ENCODE measurements at places on chromosomes 11 and 22.

- no peak for DNase-seq
These were observed 66.6 kb upstream of the RRAS2 start for GRCh38 chr11:14425621-14426020.

DNA sequence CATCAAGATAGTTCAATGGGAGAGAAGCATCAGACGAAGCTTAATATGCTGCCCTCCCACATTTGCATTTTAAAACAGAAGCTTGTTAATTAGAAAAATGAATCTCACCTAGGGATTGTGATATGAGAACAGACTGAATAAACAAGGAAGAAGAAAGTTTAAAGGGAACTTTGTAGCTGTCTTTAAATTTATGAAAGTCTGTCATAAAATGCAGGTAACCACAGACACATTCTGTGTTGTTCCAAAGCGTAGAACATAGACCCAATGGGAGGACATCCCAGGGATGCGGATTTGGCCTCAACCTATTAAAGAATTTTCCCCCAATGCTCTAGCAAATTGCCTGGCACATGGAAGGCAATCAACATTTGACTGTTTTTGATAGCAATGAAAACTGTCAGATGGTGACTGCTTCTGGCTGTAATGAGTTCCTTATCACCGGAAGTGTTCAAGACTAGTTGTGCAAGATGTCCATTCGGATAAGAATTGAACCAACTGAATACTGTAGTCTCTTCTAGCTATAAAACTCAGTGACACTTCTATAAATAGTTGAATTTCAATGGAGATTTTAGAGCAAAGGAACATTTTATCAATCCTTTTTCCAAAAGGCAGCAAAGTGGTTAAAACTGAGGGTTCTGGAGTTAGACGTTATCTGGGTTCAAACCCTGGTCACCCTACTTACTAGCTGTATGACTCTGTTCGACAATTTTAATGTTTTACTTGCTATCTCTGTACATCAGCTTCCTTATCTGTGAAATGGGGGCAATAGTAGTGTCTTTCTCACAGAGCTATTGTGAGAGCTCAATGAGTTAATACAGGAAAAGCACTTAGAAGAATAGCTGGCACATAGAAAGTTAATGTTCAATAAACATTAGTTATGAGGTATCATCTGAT is 64.9 kb downstream of the LIF start:
- DNase-seq: no peak

GRCh38 chr11:84887055-84887629 is 740.0 kb downstream of the DLG2 start:
- no peak for DNase-seq

DNA sequence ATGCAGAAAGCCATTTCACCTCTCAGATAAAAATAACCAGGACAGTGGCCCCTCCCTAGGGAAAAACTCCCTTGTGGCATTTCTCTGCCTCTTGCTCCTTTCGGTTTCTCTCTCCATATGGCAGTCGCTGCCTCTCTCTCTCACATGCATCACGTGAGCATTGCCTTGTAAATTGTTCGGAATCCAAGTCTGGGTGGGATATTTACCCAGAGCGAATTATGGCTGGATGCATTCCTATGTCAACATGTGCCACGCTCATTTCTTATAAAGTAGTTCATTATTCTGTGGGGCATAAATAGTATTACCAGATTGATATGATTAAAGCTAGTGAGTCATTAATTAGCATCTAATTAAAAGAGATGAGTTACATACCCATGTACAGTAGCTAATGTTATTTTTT is 392.9 kb downstream of the INSC start:
- no peak for DNase-seq

DNA sequence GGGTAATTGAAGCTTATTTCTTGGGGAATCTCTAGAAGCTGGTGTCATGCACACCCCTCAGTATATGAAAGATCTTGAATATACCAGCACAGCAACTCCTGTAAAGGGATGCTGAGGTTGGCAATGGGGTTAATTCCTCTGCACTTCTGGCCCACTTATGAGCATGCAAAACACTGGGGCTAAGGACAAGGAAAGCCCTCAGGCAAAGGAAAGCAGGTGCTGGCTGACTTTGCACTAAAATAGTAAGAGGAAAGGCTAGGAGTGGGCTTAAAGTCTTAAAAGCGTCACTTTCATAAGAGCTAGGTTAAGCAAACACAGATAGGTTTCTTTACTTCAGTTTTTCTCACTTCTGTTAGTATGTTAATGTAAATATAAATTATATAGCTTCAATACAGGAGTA is 572.6 kb upstream of the LUZP2 start:
- no peak for DNase-seq

DNA sequence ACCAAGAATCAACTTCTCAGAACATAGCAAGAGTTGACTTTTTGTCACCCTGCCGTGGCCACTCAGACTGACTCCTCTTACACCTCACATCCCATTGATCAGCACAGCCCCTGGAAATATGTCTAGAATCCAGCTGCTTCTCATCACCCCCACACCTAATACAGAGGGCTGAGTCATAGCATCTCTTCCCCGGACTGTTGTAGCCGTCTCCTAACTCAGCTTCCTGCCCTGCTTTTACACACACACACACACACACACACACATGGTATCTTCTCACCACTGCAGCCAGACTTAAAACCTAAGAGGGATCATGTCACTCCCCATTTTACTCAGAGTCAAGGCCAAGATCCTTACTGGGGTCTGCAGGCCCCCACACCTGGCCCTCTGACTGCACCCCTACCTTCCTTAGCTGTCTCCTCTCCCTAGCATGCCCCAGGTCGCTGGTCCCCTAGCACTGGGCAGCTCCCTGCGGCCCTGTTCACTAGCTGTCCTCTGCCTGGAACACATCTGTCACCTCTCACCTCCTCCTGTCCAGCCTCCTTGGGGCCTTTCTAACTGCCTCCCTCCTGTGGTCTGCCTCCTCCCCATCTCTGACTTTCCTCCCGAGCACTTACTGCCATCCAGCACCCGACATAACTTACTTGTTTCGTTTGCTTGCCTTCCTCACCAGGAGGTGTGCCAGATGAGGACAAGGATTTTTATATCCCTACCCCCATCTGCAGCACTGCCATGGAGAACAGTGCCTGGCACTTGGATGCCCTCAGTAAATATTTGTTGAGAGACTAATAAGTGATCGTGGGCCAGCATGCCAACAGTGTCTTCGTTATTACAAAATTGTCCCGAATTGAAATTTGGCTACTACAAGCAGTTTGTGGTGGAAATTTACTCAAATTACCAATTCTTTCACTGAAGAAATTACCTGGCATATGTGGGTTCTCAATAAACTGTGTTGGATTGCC is 61.9 kb downstream of the BMAL1 start:
- no peak for DNase-seq

DNA sequence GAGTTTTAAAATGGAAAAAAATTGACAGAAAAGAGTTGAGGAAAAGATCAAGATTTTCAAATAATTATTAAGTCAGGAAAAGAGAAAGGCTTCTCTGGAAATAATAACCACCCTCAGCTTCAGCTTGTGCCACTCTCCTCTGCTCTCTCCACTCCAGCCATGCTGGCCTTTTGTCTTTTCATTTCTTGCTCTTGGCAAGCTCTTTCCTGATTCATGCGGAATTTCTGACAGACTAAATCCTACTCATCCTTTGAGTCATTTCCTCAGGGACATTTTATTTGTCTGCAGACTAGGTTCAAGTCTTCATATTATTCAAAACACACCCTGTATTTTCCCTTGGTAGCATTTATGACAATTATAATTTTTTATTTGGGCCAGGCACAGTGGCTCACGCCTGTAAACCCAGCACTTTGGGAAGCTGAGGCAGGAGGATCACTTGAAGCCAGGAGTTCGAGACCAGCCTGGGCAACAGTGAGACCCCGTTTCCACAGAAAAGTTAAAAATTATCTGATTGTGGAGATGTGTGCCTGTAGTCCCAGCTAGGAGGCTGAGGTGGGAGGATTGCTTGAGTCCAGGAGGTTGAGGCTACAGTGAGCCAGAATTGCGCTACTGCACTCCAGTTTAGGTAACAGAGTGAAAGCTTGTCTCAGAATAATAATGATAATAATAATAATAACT is 7.8 kb upstream of the P4HA3 start:
- no peak for DNase-seq

GRCh38 chr11:96152623-96153022 is 190.4 kb downstream of the MAML2 start:
- DNase-seq: no peak

- peak; percentile 75 for DNase-seq
These were observed 1.0 kb downstream of the SMCO4 start for GRCh38 chr11:93541884-93542810.

GRCh38 chr11:74844072-74844471 is 95.4 kb downstream of the RNF169 start:
- DNase-seq: no peak

- DNase-seq: no peak
These were observed 8.0 kb upstream of the TLCD5 start for GRCh38 chr11:120316880-120317688.

GRCh38 chr22:28360939-28361338 is 318.7 kb downstream of the TTC28 start:
- no peak for DNase-seq

DNA sequence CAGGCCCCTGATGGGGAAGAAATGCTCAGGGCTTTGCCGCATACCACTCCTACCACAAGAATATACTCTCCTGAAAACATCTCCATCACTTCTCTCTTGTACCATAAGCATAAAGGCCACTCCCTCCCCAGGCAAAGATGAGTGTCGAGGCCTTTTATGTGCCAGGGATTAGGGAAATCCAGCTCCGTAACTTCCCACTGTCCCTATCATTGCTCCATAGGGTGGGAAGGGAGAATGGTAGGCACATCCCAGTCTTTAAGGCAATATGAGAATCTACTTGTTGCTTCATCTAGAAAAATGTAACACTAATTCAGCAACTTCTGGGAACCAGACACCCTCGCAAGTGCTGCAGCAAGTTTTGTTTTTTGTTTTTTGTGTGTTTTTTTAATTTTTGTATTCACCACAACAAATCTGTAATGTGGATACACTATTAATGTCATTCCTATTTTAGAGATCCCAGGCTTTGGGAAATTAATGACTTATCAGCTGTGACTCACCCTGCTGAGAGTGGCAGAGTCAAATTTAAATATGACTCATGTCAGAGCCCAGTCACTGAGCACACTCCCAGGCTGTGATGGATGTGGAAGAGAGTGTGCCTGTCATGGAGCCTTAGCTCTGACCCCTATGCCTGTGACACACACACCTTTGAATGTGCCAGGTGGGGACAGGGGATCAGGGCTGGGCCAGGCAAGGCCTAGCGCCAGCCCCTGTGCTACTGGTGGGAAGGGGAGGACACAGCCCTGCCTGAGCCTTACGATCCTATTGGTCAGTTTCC is 23.4 kb downstream of the PANX1 start:
- no peak for DNase-seq

GRCh38 chr11:28822576-28822975 is 714.4 kb downstream of the METTL15 start:
- no peak for DNase-seq

- DNase-seq: no peak
These were observed 231.9 kb upstream of the E2F8 start for GRCh38 chr11:19472679-19473078.

GRCh38 chr11:95306123-95306522 is 75.1 kb upstream of the SESN3 start:
- DNase-seq: no peak

DNA sequence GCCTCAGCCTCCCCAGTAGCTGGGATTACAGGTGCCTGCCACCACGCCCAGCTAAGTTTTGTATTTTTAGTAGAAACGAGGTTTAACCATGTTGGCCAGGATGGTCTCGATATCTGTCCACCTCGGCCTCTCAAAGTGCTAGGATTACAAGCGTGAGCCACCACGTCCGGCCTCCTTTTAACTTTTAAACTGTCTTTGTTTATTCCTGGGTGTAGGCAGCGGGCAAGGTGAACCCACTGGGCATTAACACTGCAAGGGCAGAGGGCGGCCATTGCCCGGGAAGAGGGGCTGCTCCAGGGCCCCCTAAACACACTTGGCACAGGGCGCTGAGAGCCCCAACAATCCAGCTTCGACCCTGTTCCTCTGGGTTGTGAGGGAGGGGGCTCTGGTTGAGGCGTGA is 693.6 kb downstream of the BRD1 start:
- DNase-seq: no peak

- no peak for DNase-seq
These were observed 1390.0 kb upstream of the RAG2 start for GRCh38 chr11:37988031-37988430.

- DNase-seq: no peak
These were observed 2.1 kb upstream of the IFT27 start for GRCh38 chr22:36778020-36778419.

- DNase-seq: no peak
These were observed 70.8 kb downstream of the PANX1 start for GRCh38 chr11:94199136-94200130.

- no peak for DNase-seq
These were observed 179.4 kb downstream of the WNT11 start for GRCh38 chr11:76026862-76027261.

GRCh38 chr11:46889689-46890475 is 28.5 kb downstream of the LRP4 start:
- DNase-seq: peak; percentile 88

DNA sequence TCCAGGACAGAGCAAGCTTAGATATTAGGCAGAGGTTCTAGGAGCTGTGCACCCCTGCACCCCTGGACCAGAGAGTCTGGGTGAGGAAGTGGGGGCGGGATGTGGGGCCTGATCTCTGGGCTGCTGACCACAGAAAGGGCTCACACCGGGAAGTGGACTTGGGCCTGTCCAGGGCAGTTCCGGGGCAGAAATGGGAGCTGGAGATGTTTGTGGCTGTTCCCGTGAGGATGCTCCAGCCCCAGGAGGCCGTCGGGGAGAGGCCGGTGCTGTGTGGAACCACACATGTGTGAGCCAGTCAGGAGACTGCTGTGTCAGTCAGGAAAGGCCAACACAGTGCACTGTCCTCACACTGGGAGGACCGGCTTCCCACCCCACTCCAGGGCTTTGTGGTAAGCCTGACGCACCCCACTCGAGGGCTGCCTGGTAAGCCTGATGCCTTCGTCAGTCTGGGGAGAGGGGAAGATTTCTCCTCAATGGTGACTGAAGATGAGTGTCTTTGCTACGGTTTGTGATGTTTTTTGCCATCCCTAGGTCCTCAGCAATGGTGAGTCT is 741.0 kb downstream of the BRD1 start:
- DNase-seq: no peak

DNA sequence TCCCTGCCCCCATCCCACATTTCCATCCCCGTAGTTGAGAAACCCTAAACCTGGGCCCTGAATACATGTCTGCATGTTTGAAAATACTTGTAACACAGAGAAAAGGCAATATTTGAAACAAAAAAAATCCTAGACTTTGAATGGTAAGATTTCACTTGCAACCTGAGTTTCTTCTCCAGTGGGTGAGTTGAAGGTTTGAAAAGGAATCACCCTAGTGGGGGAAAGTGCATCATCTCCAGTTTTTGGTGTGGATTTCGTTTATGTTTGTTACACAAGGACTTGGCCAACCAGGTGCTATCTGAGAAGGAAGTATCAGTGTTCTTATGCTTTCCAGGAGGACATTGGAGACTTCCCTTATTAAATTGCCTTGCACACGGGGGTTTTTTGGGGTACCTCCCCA is 90.4 kb downstream of the ABTB2 start:
- no peak for DNase-seq

- DNase-seq: no peak
These were observed 80.2 kb downstream of the CCDC34 start for GRCh38 chr11:27282806-27283205.

- no peak for DNase-seq
These were observed 978 bp upstream of the ANKRD13D start for GRCh38 chr11:67288198-67288451.
